ENCODE measurements at places on chromosomes 6 and 20.

GRCh38 chr6:13101985-13102384 lies 226.4 kb downstream of the TBC1D7 start:
- no peak for DNase-seq

- DNase-seq = no peak
Measured at GRCh38 chr20:49426395-49426794, 56.1 kb downstream of the KCNB1 start.

- DNase-seq = no peak
Measured at GRCh38 chr6:55131616-55132015, 42.7 kb upstream of the HCRTR2 start.

DNA sequence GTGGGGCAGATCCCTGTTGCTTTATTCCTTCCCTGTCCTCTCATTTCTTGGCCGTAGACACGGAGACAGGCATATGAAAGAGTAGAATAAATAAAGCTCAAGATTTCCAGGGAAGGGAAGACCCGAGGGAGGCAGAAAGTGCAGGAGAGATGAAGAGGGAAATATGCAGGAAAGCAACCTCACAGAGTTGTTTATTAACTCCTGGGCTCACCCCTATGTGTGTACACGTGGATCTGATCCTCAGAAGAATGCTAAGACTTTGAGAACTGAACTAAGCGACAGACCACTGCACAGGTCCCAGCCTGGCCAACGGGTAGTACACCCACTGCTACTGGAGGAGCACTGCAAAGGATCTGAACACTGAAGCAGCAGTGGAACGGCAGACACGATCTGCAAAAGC lies 156.2 kb downstream of the KIF16B start:
- no peak for DNase-seq

DNA sequence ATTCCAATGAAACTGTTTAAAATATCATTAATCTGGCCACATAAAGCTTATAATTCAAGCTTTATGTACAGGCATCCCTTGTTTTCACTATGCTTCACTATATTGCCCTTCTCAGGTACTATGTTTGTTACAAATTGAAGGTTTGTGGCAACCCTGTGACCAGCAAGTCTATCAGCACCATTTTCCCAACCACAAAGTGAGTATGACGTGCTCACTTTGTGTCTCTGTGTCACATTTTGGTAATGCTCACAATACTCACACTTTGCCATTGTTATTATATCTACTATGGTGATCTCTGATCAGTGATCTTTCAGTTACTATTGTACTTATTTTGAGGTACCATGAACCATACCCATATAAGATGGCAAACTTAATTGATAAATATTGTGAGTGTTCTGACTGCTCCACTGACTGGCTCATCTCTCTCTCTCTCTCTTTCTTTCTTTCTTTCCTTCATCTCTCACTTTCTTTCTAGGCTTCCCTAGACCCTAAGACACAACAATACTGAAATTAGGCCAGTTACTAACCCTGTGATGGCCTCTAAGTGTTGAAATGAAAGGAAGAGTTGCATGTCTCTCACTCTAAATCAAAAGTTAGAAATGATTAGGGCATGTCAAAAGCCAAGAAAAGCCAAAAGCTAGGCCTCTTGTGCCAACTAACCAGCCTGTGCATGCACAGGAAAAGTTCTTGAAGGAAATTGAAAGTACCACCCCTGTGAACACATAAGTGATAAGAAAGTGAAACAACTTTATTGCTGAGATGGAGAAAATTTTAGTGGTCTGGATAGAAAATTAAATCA lies 227.9 kb downstream of the BCAS1 start:
- DNase-seq = no peak

DNA sequence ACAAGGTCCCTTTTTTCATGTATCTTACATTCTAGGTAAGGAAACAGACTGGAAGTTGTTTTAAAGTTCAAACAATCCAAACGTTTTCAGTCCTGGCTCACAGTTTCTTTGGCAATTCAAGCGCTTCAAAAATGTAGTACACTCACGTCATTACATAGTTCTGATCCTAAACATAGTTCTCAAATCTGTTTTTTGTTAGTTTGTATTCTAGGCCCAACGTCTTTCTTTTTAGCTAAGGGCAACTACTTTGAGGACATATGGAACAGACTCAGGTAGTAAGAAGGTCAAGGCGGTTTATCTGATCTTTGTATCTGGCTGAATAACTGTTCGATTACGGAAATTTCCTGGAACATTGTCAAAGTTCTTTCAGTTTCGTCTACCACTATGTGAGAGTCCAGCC lies 36.9 kb upstream of the PLCB4 start:
- no peak for DNase-seq

GRCh38 chr20:24389686-24390085 lies 79.7 kb upstream of the SYNDIG1 start:
- DNase-seq = no peak

DNA sequence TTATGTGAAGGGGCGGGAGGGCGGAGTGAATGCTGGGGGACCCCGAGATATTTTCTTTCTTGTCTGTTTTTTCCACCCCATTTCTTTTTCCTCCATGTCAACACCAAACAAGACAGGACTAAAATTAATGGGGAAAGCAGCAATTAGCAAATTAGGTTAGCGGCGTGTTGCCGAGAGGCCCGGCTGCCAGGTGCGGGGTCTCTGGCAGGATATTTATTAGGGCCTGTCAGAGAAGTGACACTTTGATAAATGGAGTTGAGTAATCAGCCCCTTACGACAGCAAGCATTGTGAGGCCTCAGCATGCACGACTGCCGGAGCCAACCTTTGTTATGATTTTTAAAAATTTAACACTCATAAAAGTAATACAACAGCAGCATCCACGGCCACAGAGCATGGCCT lies 193.8 kb downstream of the DHX35 start:
- DNase-seq = no peak

DNA sequence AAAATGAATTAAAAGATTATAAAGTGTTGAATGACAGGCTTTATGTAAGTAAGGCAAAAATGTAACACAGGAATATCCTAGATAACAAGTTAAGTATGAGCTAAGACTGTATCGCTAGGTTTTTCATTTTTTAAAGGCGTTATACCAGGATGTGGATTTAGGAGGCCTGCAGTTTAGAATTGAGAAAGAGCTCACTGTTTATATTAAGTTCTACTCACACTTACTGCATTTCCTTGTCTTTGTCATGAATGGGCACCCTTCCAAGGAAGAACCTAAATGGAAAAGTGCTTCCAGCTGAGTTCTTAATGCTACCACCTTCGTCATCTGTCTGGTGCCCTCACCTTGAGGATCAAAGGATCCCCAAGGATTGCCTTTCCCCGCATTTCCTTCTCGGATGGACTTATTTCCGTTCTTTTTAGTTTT lies 148.7 kb downstream of the SOX4 start:
- DNase-seq = no peak

DNA sequence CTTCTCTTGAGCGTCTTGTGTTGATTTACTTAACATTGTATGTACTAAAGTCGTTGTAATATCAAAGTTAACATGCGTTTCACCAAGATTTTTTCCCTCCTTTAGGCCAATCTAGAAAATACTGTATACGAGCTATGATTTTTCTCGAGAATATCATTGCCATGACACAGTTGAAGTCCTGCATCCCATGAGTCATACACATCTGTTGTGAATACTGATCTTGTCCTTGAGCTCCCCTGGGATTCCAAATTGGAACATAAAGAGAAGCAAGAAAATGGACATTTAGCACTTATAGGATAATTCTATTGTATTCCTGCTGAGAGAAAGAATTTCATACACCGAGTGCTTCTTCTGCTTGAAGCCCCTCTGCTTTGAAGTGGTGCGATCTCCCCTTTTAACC lies 109.6 kb downstream of the SLC35B3 start:
- DNase-seq = no peak

- no peak for DNase-seq
Measured at GRCh38 chr6:84280639-84281038, 53.2 kb upstream of the CEP162 start.

DNA sequence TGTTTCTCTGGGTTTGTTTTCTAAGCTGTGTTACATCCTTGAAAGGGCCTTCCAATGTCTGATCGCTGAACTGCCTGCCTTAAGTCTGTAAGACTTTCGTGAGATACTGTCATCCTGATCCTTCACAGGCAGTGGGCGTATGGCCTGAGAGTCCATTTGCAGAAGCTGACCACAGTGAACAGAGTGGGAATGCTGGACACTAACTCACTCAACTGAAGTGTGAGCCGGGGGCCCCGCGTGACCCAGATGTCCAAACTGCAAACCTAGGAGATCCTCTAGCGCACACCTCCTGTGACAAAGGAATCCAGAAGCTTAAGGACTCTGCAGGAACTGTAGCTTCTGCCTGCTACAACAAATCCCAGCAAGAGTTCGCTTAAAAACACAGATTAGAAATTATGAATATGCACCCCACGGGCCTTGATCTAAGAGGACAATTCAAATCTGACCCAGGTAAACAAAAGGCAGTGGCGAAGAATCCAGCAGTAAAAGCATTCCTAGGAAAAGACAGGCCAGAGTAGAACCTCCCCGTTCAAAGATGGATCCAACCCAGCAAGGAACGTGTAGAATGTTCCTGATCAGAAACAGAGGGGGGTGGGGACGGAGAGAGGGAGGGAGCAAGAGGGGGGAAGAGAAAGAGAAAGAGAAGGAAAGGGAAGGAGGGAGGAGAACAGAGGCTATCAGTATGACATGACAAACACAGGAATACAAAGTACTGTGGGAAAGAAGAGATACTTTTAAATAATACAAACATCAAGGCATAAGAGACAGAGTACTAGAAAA lies 135.0 kb upstream of the AFDN start:
- DNase-seq = no peak

GRCh38 chr6:125257351-125257750 lies 44.4 kb downstream of the HDDC2 start:
- no peak for DNase-seq
